Liver (tissue), 10 donors: ENCODE measurements at places on chromosomes 16 and 17.

DNA sequence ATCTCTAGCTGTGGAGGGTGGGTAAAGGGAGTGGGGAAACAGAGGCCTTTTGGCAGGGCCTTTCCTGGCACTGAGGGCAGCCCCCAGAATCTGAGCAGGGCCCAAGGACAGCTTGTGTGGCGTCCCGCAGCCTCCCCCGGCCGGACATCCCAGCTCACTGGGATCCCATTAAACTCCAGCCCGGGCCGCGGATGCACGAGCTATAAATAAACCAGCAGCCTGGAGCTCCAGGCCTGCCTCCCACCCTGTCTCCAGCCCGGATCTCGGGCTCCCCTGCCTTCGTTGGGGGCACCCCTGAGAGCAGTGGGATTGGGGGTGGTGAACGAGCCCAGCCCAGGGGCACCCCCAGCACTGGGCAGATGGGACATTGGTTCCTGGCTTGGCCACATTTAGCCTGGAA, 13.8 kb upstream of the AATK start:
- H3K27me3 ChIP-seq, result no peaks in the 10 kb centered on the region
- no peak overlapping the region for H3K27ac ChIP-seq
- no peaks in the 10 kb centered on the region for H3K36me3 ChIP-seq
- H3K4me1 ChIP-seq, result no peaks in the 10 kb centered on the region

- no peak overlapping the region for H3K4me3 ChIP-seq
- H3K36me3 ChIP-seq, result no peaks in the 10 kb centered on the region
- H3K4me1 ChIP-seq, result no peaks in the 10 kb centered on the region
- no peak overlapping the region for H3K27ac ChIP-seq
- no peak for DNase-seq
- H3K27me3 ChIP-seq, result no peaks in the 10 kb centered on the region
Observed at GRCh38 chr17:78558181-78558850, 18.9 kb downstream of the DNAH17 start.

GRCh38 chr16:1338119-1338730, 4.8 kb downstream of the BAIAP3 start:
- H3K4me3 ChIP-seq, result no peak overlapping the region
- peaks cover 4% of the 10 kb centered on the region for H3K4me1 ChIP-seq
- peak; percentile 49 for DNase-seq
- H3K27me3 ChIP-seq, result no peaks in the 10 kb centered on the region

DNA sequence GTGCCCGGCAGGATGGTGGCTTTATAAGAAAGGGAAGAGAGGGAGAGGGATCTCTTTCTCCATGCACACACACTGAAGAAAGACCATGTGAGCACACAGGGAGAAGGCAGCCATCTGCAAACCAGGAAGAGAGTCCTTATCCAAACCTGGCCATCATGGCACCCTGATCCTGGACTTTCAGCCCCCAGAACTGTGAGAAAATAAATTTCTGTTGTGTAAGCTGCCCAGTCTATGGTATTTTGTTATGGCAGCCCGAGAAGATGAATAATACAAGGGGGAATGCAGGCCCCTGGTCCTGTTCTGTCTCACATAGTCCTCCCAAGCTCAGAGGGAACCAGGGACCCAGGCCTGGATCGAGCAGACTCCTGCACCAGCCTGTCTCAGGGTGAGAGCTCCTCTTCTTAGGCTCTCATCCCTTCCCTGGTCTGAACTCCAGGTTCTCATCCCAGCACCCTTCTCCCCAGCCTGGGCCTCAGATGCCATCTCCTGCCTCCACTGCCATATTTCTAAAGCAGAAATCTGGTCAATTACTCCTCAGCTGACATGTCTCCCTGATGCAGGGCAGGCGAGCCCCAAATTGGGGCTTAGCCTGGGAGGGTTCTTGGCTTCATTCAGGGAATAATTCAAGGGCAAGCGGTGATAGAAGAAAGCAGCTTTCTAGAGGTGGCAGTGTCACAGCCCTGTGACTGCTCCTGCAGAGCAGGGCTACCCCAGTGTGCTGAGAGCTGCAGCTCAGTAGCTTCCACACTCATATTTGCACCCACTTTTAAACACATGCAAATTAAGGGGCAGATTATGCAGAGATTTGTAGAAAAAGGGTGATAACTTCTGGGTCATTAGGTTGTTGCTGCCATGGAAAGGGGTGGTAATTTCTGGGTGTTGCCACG, 28.8 kb downstream of the IGFBP4 start:
- H3K27ac ChIP-seq, result no peak overlapping the region
- H3K4me1 ChIP-seq, result peaks cover 43% of the 10 kb centered on the region
- H3K27me3 ChIP-seq, result no peaks in the 10 kb centered on the region

- no peaks in the 10 kb centered on the region for H3K27me3 ChIP-seq
- H3K27ac ChIP-seq, result no peak overlapping the region
- no peaks in the 10 kb centered on the region for H3K4me1 ChIP-seq
- DNase-seq, result no peak
- peaks cover 76% of the 10 kb centered on the region for H3K36me3 ChIP-seq
Observed at GRCh38 chr16:85667261-85667660, 21.5 kb downstream of the GINS2 start.

DNA sequence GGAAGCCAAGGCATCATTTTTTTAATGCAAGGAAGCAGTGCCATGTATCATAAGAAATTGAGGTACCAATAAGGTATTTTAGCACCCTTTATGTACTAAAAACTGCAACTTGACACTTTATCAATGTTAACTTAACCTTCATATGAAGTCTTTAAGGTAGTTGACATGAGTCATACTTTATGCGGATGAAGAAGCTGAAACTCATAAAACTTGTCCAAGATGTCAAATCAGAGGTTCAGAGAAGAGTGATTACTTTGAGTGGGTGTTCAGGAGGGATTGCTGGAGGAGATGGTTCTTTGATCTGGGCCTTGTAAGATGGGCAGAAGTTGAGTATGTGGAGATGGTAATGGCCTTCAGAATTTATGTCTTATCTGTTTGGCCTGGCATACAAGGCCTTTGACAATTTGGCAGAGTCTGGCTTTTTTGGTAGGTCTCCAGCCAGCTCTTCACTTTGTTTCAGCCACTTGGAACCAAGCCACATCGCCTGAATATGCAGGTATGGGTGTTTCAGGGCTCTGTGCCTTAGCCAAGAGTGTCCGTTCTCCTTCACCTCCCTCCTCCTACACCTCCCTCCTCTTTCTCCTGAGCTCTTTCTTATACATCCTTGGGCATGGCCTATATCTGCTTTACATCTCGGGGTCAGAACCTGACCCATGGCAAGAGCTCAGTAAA, 23.7 kb downstream of the YPEL2 start:
- H3K4me1 ChIP-seq, result peaks cover 43% of the 10 kb centered on the region
- H3K27me3 ChIP-seq, result no peaks in the 10 kb centered on the region
- no peak for DNase-seq

DNA sequence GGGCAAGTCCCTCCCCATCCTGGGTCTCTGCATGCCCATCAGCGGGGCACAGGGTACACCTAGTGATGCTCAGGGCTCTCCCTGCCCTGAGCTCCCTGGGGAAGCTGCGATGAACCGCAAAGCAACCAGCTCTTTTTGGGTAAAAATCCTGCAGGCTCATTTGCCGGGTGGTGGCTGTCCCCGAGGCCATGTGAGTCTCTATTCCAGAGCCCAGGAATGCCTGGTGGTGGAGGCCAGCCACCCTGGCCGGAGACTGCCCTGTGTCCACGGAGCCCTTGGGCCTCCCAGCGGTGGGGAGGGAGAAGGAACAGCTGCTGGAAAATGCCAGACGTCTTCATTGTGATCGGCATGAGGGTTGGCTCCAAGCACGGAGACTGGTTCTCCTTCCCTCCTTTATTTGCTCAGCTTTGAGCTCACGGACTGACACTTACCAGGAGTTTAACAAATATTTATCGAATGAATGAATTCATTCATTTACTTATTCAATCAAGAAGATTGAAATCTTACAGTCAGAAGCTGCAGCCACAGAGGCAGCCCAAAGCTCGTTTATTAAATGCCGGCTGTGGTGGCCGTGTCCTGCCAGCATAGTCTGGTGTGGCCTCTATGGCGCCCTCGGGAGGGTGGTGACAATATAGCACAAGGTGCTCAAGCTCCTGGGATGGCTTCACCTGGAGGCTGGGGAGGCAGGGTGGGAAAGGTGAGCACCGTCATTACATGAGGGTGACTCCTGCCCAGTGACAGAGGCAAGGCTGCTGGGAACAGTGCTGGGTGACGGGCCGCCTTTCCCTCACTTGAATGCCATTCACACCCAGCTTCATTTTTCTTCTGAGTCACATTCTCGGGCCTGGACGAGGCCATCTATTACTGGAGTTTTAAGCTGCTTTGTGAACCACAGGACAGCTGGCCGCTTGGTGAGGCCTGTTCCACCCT, 31.1 kb upstream of the JPH3 start:
- H3K4me1 ChIP-seq, result no peaks in the 10 kb centered on the region
- H3K27ac ChIP-seq, result peak overlapping the region; percentile 62
- H3K4me3 ChIP-seq, result no peak overlapping the region
- H3K36me3 ChIP-seq, result no peaks in the 10 kb centered on the region
- DNase-seq, result no peak

- no peak overlapping the region for H3K27ac ChIP-seq
- peaks cover 63% of the 10 kb centered on the region for H3K36me3 ChIP-seq
- DNase-seq, result no peak
- no peaks in the 10 kb centered on the region for H3K27me3 ChIP-seq
Observed at GRCh38 chr17:58498177-58498828, 10.1 kb upstream of the HSF5 start.

DNA sequence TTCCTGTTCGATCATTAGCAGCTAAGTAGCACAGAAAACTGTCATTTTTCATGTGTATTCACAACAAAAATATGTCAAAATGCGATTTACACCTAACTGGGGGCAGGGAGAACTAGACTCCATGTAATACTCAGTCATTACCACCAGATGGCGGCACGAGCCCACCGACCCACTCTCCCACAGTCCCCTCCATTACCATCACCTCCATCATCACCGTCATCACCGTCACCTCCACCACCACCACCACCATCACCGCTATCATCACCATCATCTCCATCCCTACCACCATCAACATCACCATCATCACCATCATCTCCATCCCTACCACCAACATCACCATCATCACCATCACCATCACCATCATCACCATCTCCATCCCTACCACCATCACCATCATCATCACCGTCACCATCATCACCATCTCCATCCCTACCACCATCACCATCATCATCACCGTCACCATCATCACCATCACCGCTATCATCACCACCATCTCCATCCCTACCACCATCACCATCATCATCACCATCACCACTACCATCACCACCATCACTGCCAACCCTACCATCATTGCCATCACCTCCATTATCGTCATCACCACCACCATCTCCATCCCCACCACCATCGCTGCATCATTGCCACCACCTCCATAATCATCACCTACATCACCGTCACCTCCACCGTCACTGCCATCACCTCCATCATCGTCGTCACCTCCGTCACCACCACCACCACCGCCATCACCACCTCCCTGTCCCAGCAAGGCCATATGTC, 14.4 kb downstream of the NDUFAF8 start:
- H3K36me3 ChIP-seq, result peaks cover 16% of the 10 kb centered on the region
- H3K4me1 ChIP-seq, result no peaks in the 10 kb centered on the region

- H3K27ac ChIP-seq, result no peak overlapping the region
- no peaks in the 10 kb centered on the region for H3K27me3 ChIP-seq
- no peaks in the 10 kb centered on the region for H3K36me3 ChIP-seq
- no peak overlapping the region for H3K4me3 ChIP-seq
- H3K4me1 ChIP-seq, result no peaks in the 10 kb centered on the region
Observed at GRCh38 chr16:17839907-17840306, 369.1 kb upstream of the XYLT1 start.

GRCh38 chr16:27894386-27894785, 169.1 kb downstream of the GSG1L start:
- no peak for DNase-seq
- no peaks in the 10 kb centered on the region for H3K27me3 ChIP-seq
- no peaks in the 10 kb centered on the region for H3K4me1 ChIP-seq
- no peak overlapping the region for H3K27ac ChIP-seq
- no peaks in the 10 kb centered on the region for H3K36me3 ChIP-seq

- no peaks in the 10 kb centered on the region for H3K4me1 ChIP-seq
- H3K36me3 ChIP-seq, result no peaks in the 10 kb centered on the region
- H3K4me3 ChIP-seq, result no peak overlapping the region
- H3K27ac ChIP-seq, result no peak overlapping the region
Observed at GRCh38 chr17:73324160-73324475, 12.3 kb upstream of the CDC42EP4 start.

DNA sequence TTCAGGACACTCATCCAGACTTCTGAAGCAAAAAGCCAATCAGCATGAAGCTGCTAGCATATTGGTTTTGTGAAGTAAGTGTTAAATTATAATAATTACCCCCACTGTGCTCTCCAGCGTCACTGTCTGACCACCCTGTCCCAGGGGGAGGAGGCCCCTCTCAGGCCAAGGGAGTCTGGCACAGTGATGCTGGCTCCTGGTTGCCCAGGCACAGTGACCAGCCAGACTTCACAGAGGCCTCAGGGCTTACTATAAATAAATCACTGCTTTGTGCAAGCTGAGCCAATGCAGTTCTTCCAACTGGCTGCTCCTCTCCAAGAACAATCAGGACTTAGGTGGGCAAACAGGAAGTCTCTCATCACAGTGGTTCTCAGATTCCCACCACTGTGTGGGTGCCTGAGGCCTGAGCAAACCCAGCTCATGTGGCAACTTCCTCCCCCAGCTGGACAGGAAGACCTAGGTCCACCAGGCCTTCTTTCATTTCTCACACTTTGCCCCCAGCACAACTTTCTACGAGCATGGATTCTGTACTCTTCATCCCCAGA, 1.7 kb upstream of the DBNDD1 start:
- H3K4me1 ChIP-seq, result peaks cover 10% of the 10 kb centered on the region
- H3K36me3 ChIP-seq, result no peaks in the 10 kb centered on the region
- H3K27me3 ChIP-seq, result no peaks in the 10 kb centered on the region
- DNase-seq, result no peak
- H3K4me3 ChIP-seq, result no peak overlapping the region
- no peak overlapping the region for H3K27ac ChIP-seq

- H3K27ac ChIP-seq, result no peak overlapping the region
- no peaks in the 10 kb centered on the region for H3K4me1 ChIP-seq
- no peaks in the 10 kb centered on the region for H3K36me3 ChIP-seq
- H3K27me3 ChIP-seq, result no peaks in the 10 kb centered on the region
- H3K4me3 ChIP-seq, result no peak overlapping the region
Observed at GRCh38 chr16:68300734-68301459, 9.8 kb downstream of the SLC7A6OS start.

DNA sequence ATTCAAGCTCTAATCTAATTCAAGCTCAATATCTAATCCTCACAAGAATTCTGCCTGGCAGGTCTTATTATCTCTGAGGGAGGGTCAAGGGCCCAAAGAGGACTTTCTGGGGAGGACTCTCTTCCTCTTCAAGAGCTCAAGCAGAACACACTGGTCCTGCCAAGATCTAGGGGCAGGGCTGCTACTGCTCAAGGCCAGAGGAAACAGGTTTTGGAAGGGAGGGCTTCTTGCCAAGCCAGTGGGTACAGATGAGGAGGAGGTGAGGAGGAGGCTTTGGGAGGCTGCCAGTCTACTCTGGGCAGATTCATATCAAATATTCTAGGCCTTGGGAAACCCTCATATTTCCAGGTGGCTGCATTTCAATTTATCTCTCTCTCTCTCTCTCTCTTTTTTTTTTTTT, 51.8 kb upstream of the IL34 start:
- H3K27me3 ChIP-seq, result no peaks in the 10 kb centered on the region
- DNase-seq, result no peak
- H3K36me3 ChIP-seq, result no peaks in the 10 kb centered on the region
- no peak overlapping the region for H3K4me3 ChIP-seq
